ENCODE measurements at places on chromosomes 6 and 20. TPM values are rescaled to one million over a fixed set of nuclear protein-coding genes. Genes with fewer than 3 reads are reported as not detected.

KCNK16 gene
- total RNA-seq = not detected

MAN1A1 gene
- not detected for total RNA-seq

TFB1M gene
- total RNA-seq = 13.0 TPM

GSTA4 gene
- total RNA-seq = 42.0 TPM

NOTCH4 gene
- total RNA-seq = 0.27 TPM

PHF3 gene
- total RNA-seq = 27.9 TPM

ADTRP gene
- total RNA-seq = 16.8 TPM

PTPRT gene
- under 0.01 TPM for total RNA-seq

COL11A2 gene
- 10.4 TPM for total RNA-seq

ZNF343 gene
- 11.3 TPM for total RNA-seq

CDK19 gene
- total RNA-seq = 5.2 TPM

Measured in G401 (cell line).